Urinary bladder (tissue), 4 donors: ENCODE measurements at places on chromosomes 5 and 9. TPM values are rescaled to one million over a fixed set of nuclear protein-coding genes. Genes with fewer than 3 reads are reported as not detected.

GRCh38 chr5:71957292-71957898 lies 149.9 kb upstream of the MAP1B start:
- no peak for DNase-seq

DNA sequence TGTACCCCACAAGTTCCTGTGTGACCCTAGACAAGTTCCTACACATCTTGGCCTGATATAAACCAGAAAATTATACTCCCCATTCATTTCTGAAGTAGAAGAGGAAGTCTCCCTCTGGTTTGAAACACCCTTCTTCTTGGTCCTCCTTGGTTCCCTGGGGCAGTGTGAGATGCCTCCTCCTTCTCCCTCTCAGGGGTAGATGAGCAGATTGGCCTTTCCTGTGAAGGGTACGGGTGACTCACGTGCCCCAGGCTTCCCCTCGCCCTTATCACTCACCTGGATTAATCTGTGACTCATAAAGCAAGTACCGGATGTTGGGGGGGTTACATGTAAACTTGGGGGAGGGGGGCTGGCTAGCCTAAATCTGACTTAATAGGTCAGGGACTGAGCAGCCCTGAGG lies 11.1 kb upstream of the AQP3 start:
- DNase-seq, result no peak

GRCh38 chr5:51890435-51891116 lies 507.3 kb downstream of the ISL1 start:
- DNase-seq, result no peak

Gene TERT
- not detected for total RNA-seq

GRCh38 chr9:7367726-7368125 lies 431.9 kb downstream of the DMAC1 start:
- DNase-seq, result no peak

DNA sequence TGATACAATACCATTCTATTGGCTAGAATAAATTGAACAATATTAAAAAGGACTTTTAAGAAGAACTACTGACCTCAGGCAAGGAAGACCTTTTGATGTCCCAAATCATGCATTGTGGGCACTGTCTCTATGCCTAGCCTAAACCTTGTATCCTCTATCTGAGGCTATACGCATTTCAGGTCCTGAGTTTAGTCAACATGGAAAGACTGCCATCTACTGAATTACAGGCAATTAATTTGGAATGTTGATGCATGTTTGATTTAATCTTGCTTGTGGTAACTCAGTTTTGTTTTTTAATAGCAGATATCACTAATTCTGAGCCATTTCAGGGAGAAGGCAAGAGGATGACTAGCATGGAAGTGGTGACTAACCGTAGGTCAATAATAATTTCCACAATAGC lies 585.3 kb upstream of the CCNG1 start:
- DNase-seq, result no peak

DNA sequence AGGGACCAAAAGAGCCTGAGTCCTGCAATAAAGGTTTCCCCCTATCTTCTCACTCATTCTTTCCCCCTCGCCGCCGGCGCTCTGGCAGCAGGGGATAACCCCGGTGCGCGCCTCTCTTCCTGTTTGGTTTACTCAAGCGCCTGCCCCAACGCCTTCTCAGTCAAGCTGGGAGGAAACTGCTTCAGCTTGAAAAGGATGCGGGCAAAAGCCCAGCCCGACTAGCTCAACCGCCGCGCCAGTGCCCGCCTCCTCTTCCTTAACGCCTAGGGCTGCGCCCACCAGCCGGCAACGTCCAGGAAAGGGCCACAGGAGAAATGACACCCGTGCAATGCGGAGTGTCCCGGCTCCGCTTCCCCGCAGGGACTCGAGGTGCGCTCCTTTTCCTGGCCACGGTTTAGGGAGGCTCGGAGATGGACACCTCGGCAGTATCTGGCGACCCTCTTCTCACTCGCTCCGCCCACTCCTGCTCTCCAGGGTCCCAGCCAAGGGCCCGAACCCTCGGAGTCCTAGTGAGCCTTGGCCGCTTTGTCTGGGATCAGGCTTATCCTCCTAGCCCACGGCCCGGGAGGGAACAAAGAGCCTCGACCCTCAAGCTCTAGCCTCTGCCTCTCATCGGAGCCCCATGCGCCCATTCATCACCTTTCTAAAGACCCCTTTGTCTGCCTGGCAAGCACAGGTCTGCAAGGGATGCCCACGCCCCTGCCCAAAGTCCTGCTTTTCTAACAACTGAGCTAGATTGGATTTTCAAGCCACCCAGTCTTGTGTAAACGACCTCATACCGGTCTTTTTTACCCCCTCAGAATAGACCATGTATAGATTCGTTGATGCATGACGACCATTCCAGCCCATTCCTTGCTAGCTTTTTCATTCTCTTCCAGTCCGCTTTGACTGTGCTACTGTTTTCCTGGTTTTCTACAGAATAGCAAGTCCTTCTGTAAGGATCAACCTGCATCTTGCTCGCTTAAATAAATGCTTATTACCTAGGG lies 2.0 kb downstream of the ST8SIA4 start:
- DNase-seq, result peak; percentile 21

DNA sequence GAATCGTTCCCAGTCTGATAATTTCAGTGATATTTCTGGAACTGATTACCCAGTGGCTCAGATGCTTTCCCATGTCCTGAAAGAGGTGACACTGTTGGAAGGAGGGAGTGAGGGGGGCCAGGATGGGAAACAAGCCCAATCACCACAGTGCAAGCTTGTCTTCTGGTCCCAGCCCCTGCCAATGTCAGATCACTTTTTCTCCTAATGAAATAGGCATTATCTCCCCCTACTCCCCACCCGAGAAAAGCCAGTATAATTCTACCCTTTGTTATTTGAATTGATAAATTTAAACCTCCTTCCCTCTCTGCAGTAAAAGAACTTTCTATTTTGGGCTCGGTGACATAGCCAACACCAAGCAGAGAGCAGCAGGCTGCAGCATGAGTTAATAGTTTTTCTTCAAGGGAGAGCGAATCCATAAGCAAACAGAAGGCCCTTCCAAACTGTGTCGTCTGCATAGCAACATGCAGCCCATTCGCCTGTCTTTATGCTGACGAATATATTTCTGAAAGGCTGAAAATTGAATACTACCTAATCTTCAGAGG lies 14.6 kb upstream of the PPP2CA start:
- DNase-seq, result no peak

- DNase-seq, result no peak
These were observed 37.8 kb downstream of the NEURL1B start for GRCh38 chr5:172678902-172679301.

Gene TNFSF8
- total RNA-seq, result 2.3 TPM

DNA sequence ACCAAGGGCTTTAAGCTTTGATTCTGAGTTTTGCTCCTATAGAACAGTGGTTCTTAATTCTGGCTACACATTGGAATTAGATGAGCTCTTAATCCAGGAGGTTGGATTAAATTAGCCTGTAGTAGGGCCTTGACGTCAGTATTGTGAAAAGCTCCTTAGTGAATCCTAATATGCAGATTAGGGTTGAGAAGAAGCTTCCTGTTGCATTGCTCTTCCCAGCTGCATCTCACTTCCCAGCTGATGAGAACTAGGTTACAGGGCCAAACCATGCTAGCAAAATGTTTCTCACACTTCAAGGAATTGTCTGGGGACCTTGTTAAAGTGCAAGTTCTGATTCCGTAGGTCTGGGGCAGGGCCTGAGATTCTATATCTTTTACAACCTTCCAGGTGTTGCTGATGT lies 300.0 kb downstream of the ZSWIM6 start:
- no peak for DNase-seq

Gene SAXO1
- 0.21 TPM for total RNA-seq

DNA sequence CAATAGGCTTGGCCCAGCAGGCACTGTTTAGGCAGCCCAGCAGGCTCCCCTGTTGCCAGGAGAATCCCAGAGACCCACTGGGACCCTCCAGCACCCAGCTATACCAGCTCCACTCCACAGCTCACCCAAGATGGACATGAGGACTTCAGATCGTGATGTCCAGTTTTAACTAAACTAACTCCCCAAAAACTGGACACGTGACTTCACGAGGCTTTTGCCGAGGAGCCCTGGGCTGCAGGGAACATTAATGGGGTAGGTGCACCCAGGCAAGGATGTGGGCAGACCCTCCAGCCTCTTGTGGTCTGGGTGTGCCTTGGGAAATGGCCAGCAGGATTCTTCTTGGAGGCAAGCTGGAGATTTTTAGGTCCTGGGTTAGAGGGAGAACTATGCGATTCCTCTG lies 8.9 kb upstream of the NKD2 start:
- no peak for DNase-seq

Gene CDH9
- 0.53 TPM for total RNA-seq

GRCh38 chr9:113454914-113455761 lies 8.4 kb upstream of the RGS3 start:
- no peak for DNase-seq
